ENCODE measurements at places on chromosomes 4 and X. TPM values are rescaled to one million over a fixed set of nuclear protein-coding genes. Genes with fewer than 3 reads are reported as not detected.

The TMPRSS11F gene
- not detected for total RNA-seq

The NEIL3 gene
- total RNA-seq, result 6.6 TPM

The PCSK1N gene
- not detected for total RNA-seq

The TBC1D8B gene
- 11.3 TPM for total RNA-seq

The SLC25A6 gene
- total RNA-seq, result 168 TPM

The FRMD7 gene
- total RNA-seq, result not detected
